Jurkat, Clone E6-1 (cell line): ENCODE measurements at places on chromosomes 4 and X.

- no peak for DNase-seq
Measured at GRCh38 chrX:14173873-14174272, 144.2 kb upstream of the GEMIN8 start.

DNA sequence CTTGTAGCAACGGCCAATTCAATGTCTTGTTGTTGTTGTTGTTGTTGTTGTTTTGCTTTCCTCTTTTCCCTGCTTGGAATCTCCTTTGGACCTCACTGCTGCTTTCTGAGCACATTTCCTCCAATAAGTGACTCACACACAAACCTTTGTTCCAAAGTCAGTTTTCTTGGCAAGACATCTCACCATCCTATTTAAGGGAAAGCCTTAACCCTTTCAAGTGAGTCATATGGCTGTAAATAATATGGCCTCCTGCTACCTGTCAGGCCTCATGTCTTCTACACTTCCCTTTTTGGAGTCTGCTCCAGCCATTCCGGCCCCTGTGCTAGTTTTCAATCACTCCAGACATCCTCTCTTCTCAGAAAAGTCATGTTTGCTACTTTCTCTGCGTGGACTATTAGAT is 79.5 kb upstream of the MAGEB10 start:
- DNase-seq = no peak

DNA sequence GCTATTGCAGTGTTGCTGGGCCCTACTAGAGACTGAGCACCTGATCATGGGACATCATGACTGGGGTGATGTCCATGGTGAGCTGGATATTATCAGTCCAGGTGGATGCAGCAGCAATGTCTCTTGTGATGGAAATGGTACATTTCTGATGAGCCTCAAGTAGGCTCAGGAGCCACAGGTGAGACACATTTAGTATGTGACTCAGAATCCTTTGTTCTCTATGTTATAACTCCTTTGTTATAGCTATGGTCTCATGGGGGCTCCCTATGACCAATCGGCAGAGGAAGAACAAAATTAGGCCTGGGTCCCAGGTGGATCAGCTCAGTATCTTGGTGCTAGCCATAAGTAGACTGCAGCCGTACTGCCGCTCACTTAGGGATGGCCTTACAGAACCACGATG is 107.9 kb upstream of the FAT1 start:
- no peak for DNase-seq

DNA sequence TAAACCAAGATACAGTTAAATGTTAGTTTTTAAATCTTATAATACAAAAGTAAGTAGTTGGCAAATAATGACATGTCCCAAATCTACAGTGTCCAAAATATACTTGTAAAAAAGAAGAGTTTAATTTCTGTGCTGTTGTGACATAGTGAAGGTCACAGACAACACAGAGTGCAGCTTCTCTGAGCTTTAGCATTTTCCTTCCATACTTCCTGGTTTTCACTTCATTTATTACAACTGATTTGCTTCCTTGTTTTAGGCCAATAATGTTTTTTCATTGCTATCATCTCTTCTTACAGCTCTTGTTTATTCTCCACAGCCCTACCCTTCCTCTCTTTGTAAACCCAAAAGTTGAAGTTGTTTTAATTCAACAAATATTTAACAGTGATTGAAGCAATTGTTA is 132.4 kb upstream of the TET2 start:
- no peak for DNase-seq

- DNase-seq = no peak
Measured at GRCh38 chr4:109701566-109702410, 1.5 kb downstream of the CASP6 start.

GRCh38 chrX:44174061-44174460 is 169.4 kb downstream of the EFHC2 start:
- DNase-seq = no peak

- DNase-seq = no peak
Measured at GRCh38 chrX:69139516-69139915, 25.7 kb downstream of the PJA1 start.

DNA sequence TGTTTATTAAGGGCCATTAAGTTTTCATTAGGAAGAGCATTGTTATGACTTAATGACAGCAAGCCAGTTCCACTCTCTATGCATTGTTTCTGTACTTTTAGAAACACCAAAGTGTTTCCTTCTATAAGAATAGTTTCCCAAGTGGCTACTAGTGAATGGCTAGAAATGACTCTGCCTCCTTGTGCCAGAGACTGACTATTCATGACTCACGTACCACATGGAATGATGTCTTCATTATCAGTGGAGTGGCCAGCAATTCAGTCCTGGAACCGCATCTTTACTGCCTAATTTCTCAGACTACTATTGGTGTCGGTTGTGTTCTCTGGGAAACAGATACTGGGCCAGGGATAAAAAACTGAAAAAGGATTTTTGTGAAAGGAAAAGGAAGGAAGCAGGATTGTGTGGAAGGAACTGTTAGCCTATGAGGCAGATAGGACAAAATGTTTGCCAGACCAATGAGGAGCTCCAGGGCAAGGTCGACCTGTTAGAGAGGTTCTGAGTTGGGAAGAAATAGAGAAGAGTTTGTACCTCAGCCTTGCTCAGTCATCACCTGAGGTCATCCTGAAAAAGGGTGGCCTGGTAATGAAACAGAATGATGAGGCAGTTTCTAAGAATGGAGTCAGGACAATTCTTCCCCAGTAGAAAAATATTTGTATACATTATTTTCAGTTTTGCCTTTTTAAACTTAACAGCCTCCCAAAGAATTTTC is 218.6 kb downstream of the SPCS3 start:
- DNase-seq = no peak

DNA sequence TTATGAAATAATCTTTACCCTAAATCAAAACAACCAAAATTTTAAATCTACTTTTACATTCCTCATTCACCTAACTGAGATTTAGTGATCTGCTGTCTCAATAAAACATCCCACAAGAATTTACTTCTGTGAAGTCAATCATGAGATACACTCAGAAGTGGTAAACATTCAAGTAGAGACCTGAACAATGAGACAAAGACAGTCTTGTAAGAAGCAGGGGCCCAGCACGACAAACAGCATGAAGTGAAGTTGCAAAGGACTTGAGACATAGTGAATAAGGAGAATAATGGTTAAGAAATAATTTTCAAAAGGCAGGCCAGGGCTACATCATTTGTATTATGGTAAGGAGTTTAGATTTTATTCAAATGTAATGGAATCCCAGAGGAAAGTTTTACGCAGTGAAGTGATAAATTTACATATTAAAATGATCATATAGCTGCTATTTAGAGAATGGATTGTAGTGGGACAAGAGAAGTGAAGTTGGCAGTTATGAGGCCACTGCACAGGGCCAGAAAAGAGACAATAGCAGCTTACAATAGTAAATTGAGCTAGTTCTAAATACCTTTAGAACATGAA is 101.9 kb downstream of the MAB21L2 start:
- no peak for DNase-seq

DNA sequence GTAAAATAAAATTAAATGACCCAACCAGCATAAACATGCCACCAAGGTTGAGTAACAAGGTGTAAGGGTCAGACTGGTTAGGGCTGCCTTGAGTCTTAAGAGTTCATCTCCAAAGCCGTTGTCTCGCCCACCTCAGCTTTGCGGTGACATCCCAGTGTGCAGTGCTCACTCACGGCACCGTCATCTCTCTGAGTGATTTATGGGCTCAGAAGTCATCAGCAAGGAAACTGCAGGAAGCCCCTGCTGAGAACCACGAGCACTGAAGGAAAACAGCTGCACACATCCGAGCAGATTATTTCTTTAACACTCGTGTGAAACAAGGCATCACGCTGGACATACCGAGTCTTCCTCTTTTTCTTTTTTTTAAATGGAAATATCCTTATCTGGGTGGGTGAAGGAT is 411.1 kb downstream of the TRIML1 start:
- DNase-seq = no peak
